ENCODE measurements at places on chromosomes 6 and 20. TPM values are rescaled to one million over a fixed set of nuclear protein-coding genes. Genes with fewer than 3 reads are reported as not detected.

Gene PPP1R3G
- 4.4 TPM for total RNA-seq

Gene BFSP1
- total RNA-seq: 0.49 TPM

Gene EDN3
- total RNA-seq: 220 TPM

Gene CRIP3
- total RNA-seq: not detected

Gene GSTA2
- not detected for total RNA-seq

Gene FAM83C
- 16.9 TPM for total RNA-seq

Gene THBD
- total RNA-seq: 76.9 TPM

Gene ATAT1
- 13.3 TPM for total RNA-seq

Gene KCNB1
- 2.0 TPM for total RNA-seq

Gene MPIG6B
- not detected for total RNA-seq

Gene LRFN2
- total RNA-seq: not detected

DNA sequence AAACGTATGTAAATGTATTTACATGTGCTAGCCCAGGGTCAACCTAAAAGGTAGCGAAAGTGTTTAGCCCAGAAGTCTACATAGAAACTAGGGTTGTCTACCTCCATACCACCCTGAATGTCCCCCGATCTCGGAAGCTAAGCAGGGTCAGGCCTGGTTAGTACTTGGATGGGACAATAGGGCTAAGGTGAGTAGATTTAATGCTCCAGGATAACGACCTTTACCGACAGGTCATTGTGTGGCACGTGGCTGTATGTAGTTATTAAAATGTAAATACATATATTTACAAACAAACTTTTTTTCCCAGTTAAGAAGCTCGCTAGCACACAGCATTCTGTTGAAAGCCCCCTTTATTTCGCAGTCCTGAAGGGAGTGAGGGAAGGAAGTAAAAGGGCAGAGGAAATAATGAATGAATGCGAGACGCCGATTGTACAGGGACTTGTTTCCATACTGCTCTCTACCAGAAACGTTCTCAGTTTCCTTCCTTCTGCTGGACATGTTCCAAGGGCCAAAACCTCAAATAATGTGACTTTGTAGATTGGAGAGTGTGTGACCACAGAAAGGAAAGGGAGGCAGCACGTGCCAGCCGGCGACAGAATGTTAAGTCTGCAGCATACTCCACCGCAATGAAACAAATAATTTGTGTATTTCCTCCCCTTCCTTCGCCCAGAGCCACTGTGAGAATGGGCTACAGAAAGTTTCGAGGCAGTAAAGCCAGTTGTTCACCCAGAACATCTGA is 612 bp downstream of the ADAT2 start:
- H3K27ac ChIP-seq: peak overlapping the region; percentile 62
- peak overlapping the region; percentile 73 for H3K4me3 ChIP-seq
- H3K36me3 ChIP-seq: no peaks in the 10 kb centered on the region
- DNase-seq: no peak

DNA sequence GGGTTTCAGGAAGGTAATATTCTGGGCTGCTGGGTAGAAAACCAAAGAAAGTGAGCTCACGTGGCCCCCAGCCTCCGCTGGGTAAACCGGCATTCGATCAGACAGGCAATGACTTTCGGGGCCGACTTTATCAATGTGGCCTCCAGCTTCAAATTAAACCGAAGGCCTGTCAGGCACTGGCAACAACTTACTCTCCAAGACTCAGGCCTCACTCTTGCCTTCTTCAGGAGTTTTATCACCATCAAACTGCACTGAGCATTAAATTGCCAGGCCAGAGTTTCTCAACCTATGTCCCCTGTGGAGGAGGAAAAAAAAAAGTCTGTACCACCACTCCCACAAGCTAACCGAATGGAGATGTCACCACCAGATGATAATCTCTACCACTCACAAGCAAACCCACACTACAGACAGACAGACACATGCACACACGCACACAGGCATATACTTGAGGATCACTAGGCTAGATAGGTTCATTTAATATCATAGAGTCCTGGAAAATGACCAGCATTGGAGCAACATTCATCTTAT is 1.1 kb upstream of the MBOAT1 start:
- DNase-seq: no peak
- peak overlapping the region; percentile 94 for H3K4me3 ChIP-seq
- peaks cover 44% of the 10 kb centered on the region for H3K4me1 ChIP-seq
- no peaks in the 10 kb centered on the region for H3K27me3 ChIP-seq
- H3K27ac ChIP-seq: peak overlapping the region; percentile 94

DNA sequence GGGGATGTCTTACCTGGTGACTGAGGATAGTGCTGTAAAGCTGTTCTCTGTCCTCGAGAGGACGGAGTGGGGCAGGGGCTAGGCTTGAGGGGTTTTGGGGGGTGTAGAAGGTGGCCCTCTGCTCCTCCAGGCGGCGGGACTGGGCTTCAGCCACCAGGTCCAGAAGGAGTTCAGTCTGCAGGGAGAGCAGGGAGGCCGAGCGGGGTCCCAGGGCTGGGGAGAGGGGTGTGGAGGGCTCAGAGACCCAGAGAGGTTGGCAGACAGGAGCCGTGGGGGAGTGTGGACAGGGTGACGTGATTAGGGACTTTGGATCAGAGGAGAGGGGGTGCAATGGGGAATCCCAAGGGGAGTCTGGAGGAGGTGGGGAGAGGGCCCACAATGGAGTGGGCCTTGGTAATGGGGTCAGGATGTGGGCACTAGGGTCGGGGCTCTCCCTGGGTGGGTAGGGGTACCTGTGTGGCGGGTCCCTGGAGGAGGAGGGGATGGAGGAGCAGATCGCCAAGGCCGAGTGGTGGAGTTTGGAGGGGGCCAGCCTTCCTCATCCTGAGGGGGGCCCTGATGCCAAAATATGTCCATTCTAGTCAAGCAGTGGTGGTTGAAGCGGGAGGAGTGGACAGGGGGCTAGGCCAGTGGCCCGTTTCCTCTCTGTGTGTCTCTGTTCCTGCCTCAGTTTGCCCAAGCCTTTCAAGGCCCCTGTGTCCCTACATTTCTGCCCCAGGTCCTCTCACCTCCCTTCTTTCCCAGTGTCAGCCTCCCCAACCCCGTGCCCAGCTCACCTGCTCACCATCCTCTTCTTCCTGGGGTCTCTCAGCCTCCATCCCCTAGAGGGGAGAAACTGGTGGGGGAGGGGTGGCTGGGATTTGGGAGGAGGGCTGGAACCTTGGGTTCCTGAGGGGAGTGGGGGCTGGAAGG is 491 bp downstream of the GPSM3 start:
- H3K4me1 ChIP-seq: peaks cover 68% of the 10 kb centered on the region
- DNase-seq: no peak
- peak overlapping the region; percentile 22 for H3K4me3 ChIP-seq
- H3K36me3 ChIP-seq: no peaks in the 10 kb centered on the region
- peak overlapping the region; percentile 99 for H3K27ac ChIP-seq

- DNase-seq: no peak
- no peaks in the 10 kb centered on the region for H3K36me3 ChIP-seq
- H3K27me3 ChIP-seq: no peaks in the 10 kb centered on the region
- no peak overlapping the region for H3K4me3 ChIP-seq
Observed at GRCh38 chr6:150723857-150724256, 124.2 kb downstream of the PLEKHG1 start.

DNA sequence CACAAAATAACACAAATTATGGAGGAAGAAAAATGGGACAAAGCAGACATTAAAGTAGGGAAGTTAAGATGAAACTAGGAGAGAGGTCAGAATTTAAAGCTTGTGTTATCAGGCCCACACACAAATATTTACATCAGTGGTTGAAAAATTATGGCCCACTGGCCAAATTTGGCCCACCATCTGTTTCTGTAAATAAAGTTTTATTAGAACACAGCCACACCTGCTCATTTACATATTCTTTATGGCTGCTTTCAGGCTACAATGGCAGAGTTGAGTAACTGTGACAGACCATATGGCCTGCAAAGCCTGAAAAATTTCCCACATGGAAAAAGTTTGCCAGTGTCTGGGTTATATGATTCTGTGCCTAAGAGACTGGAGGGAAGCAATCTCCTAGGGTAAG is 49.0 kb downstream of the SLC22A23 start:
- peaks cover 43% of the 10 kb centered on the region for H3K4me1 ChIP-seq
- DNase-seq: no peak
- no peak overlapping the region for H3K4me3 ChIP-seq
- H3K27me3 ChIP-seq: no peaks in the 10 kb centered on the region

DNA sequence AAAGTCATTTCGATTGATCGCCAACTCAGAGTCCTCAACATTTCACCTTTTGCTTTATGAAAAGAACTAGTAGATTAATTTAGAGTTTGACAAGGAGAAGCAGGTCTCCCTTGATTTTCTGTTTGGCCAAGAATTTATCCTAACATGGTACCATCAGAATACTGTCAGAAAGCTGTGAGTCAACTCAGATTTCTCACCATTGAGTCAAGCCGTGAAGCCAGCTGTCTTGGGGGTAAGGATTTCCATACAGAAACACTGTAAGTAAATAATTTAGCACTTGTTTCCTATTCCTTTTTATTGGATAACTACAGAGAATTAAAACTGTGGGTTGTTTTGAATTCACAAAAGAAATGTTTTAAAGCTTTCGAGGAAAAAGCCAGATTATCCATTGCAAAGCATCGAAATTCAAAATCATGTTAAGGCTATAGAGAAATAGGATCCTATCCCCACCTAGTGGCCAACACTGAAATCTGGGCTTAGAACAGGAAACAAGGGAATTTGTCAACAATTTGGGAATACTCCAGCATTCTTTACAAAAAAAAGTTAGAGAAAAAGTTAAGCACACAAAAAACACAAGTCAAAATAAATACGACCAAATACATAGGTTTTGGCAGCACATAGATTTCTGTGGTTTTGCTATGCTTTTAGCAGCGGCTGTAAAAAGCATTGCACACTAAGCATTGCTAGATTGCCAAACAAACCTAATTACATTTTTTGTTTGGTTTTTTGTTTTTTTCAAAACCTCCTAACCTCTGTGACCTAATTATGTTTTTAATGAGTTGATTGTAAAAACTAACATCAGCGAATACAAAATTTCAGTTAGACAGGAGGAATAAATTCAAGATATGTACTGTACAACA is 44.2 kb downstream of the COL11A2 start:
- no peak overlapping the region for H3K4me3 ChIP-seq
- no peak for DNase-seq
- H3K27ac ChIP-seq: no peak overlapping the region
- no peaks in the 10 kb centered on the region for H3K36me3 ChIP-seq
- H3K27me3 ChIP-seq: no peaks in the 10 kb centered on the region

DNA sequence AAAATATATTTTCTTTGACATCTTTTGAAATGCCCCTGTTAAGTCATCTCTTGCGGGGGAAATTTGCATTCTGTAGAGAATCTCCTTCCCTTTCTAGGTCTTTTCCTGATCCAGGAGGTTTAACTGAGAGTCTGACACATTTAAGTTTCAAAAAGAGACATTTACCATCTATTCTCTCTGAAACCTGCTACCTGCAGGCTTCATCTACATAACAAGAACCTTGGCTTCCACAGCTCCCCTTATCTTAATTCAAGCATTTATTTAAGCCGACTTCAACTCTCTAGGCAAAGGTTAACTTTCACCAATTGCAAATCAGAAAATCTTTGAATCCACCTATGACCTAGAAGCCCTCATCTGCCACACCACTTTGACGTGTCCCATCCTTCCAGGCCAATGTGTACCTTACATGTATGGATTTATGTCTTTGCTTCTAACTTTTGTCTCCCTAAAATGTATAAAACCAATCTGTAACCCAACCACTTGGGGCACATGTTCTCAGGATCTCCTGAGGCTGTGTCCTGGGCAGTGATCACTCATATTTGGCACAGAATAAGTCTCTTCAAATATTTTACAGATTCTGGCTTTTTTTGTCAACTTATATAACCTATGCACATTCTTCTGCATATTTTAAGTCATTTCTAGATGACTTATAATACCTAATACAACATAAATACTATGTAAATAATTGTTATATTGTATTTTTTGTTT is 666.7 kb downstream of the UTRN start:
- H3K27me3 ChIP-seq: no peaks in the 10 kb centered on the region
- no peak for DNase-seq
- H3K36me3 ChIP-seq: no peaks in the 10 kb centered on the region
- H3K4me1 ChIP-seq: no peaks in the 10 kb centered on the region
- H3K27ac ChIP-seq: no peak overlapping the region
- H3K4me3 ChIP-seq: no peak overlapping the region

GRCh38 chr6:33211666-33212422 is 3.5 kb downstream of the RING1 start:
- DNase-seq: no peak
- H3K4me3 ChIP-seq: no peak overlapping the region
- peaks cover 32% of the 10 kb centered on the region for H3K4me1 ChIP-seq
- H3K27ac ChIP-seq: no peak overlapping the region

DNA sequence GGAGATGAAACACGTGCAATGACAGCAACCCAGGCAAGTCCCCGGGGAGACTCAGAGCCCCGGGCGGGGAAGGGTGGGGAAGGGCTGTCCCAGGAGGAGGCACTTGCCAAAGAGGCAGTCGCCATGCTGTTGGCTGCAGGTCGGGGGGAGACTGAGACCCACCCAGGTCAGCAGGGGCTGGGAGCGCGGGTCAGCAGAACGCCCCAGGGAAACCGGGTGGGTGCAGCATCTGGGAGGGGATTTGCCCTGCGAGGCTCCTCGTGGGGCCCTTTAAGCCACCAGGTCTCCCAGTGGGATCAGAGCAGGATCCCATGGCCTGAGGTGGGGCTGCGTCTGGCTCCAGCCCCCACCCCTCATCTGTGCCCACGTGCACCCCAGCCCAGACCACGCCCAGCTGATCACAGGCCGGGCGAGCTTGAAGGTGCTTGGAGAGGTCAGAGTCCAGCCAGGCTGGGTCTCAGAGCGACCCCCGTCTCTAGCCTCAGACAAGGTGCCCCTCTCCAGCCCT is 65.5 kb downstream of the YTHDF1 start:
- H3K27ac ChIP-seq: no peak overlapping the region
- no peak for DNase-seq
- H3K27me3 ChIP-seq: no peaks in the 10 kb centered on the region
- no peaks in the 10 kb centered on the region for H3K36me3 ChIP-seq
- no peak overlapping the region for H3K4me3 ChIP-seq

DNA sequence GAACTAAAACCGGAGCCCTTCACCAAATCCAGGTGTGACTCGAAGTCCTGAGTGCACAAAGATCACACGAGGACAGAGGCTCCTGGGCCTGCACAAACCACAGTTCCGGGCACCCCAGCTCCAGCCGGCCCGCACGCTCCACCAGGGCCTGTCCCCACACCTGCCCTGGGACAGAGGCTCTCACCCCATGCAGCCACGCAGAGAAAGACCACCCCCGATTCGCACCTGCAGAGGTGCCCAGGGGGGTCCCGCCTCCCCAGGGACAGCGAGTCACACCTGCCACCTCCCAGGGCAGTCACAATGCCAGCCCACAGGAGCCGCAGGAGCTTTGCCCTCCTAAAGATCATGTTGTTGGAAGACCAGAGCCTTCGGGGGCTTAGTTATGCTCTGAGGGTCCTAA is 25.4 kb upstream of the MRGBP start:
- H3K4me1 ChIP-seq: peaks cover 8% of the 10 kb centered on the region
- H3K27ac ChIP-seq: no peak overlapping the region
- no peak overlapping the region for H3K4me3 ChIP-seq
- H3K36me3 ChIP-seq: no peaks in the 10 kb centered on the region
- no peaks in the 10 kb centered on the region for H3K27me3 ChIP-seq
